HEK293T (cell line): ENCODE measurements at places on chromosomes 3 and 15.

- DNase-seq, result no peak
These were observed 357.5 kb downstream of the CHST2 start for GRCh38 chr3:143476965-143477640.

- no peak for DNase-seq
These were observed 7.9 kb downstream of the SECISBP2L start for GRCh38 chr15:49038382-49038781.

GRCh38 chr15:45116482-45117307, 2.6 kb downstream of the DUOXA2 start:
- no peak for DNase-seq

- no peak for DNase-seq
These were observed 73.0 kb downstream of the MYH15 start for GRCh38 chr3:108437439-108437838.

GRCh38 chr3:53243165-53243564, 12.7 kb downstream of the TKT start:
- DNase-seq, result no peak

GRCh38 chr3:40019376-40019775, 210.0 kb downstream of the MYRIP start:
- no peak for DNase-seq

DNA sequence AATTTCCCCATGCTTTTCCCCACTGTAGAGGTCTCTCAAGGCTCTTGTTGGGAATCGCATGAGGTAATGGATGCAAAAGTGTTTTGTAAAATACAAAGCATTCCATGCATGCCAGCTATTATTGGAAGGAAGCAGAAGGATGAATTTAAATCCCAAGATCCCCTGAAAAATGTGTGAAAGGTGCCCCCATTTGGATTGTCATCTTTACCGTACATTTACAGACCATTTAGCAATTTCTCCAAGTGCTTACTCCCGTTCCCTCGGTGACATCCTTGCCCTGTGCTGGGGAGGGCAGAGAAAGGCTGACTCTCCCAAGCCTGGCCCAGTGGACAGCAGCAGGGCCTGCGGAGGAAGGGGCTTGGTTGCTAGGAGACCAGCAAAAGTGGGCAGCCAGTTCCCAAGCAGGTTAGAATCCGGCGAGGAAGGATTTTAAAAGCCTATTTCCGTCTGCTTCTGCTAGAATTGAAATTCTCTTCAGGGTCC, 31.1 kb upstream of the NEO1 start:
- DNase-seq, result no peak

GRCh38 chr15:49279521-49280456, 109.7 kb downstream of the GALK2 start:
- no peak for DNase-seq

GRCh38 chr3:170709046-170709445, 123.2 kb upstream of the SLC7A14 start:
- DNase-seq, result no peak

DNA sequence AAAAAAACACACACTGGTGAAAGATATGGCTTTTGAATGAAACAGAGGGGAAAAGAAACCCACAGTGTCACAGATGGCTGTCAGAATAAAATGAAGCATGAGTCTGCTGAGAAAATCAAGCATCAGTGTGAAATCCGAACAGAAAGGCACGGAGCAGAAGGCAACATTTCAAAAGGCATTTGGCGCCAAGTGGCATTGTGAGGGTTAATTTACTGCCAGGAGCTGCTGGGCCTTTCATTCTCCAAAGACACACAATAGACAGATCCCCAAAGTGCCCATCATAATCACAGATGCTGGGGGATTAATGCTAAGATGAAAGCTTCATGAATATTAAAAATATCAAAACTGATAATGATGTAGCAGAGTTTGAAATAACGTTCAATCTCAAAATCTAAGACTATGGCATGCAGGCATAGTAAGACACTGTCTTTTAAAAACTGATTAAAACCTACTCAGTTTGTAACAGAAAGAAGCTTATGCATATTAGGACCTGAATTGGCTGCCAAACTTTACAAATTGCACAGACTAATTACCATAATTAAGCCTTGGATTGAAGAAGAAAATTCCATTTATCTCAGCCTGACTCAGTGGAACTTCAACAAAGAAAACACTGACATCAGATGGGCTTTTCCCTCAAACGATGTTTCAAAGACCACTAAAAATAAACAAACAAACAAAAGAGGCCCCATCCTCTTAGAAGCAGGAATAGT, 589.2 kb downstream of the ROBO1 start:
- DNase-seq, result no peak

DNA sequence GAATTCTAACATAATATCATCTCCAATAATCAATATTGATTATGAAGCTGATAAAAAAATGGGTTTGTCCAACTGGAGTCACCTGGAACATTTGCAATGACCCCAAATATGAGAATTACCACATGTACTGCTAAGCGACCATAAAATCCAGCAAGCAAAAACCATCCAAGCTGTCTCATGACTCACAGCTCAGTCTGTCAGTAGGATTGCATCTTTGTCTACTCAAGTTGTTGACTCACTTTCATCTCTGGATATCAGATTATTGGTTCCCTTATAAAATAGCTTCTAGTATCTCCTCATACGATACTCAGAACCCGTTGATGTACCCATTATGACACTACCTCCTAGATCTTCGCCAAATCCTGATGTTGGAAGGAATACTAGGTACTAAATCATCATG, 209.8 kb upstream of the ATP11B start:
- DNase-seq, result no peak

GRCh38 chr3:47643092-47643491, 64.4 kb upstream of the CSPG5 start:
- no peak for DNase-seq

DNA sequence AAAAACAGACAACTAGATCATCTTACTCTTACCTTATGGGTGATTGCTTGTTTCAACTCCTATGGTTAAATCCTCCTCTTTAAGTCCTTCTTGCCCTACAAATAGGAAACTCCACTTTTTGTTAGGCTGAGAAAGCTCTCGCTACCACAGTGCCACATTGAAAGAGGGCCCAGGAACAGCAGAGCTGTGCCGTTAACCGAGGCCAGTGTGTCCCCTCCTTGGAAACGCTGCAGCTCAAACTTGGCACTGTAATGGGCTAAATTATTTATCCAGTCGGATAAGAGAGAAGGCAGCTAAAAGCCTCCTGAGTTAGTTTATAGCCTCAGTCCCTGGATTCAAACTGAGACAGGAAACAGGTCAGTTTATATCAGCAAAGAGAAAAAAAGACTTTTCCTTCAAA, 46.1 kb downstream of the KBTBD12 start:
- DNase-seq, result no peak

GRCh38 chr15:95812491-95812890, 518.0 kb upstream of the NR2F2 start:
- DNase-seq, result no peak

DNA sequence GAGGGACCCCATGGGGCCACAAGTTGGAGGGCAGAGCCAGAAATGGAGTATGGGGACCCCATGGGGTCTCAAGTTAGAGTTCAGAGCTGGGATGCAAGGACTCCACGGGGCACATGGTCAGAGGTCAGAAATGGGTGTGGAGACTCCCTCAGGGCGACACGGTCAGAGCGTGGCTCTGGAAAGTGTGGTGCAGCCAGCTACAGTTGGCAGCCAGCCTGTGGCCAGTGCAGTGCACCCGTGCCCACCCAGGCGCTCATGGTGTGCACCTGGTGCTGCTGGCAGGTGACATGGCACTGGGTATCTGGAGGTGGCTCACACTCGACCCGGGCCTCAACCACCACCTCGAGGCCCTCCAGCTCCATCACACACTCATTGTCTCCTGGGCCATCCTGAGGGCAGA, 11.2 kb downstream of the PLXNB1 start:
- no peak for DNase-seq

- DNase-seq, result no peak
These were observed 172.1 kb upstream of the MITF start for GRCh38 chr3:69567023-69567709.

DNA sequence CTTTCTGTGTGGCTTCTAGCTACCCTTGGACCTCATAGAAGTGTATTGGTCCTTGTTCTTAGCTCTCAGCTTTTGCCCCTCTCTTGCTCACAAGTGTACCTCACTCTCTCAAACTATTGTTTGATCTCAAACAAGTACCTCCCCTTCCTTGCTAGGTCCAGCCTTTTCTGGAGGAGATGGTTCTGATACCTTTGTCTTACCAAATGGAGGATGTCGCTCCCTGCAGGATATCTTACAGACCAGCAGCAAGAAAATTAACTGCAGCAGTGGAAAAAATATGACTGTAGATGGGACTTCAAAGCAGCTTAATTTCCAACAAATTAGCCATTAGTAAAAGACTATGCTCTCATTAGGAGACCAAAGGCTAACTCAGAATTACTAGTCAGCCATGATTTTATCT, 388.1 kb upstream of the ROBO2 start:
- DNase-seq, result no peak

DNA sequence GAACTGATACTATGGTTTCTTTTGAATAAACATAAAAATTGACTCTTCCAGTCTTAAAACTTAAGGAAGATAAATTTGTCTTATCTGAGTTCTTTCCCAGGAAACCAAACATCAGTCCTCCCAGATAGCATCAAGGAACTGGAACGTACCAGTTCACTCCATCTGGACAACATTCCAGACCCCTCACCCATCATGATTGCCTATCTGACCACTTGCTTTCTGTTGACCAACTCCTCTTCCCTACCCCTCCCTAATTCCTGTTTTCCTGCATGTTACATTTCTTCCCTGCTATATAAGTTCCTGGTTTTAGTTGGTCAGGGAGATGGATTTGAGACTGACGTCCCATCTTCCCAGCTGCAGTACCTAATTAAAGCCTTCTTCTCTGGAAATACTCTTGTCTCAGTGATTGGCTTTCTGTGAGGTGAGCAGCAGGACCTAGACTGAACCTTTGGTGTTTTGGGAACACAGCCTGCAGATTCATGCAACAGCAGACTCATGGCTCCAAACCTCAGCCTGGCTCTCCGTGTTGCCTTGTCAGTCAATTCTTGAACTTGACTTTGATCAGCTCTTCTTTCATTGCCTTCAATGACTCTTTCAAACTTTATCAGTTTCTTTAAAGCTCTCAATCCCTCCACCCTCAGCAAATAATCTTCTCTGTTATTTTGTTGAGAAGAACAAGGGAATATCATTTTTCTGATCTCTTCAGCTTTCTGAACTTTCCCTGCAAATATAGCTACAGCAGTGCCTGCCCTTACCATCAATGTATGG, 123.6 kb downstream of the RPL22L1 start:
- no peak for DNase-seq
